Panc1 (cell line): ENCODE measurements at places on chromosomes 3 and 15. TPM values are rescaled to one million over a fixed set of nuclear protein-coding genes. Genes with fewer than 3 reads are reported as not detected.

Gene MESP1
- 6.4 TPM for total RNA-seq

Gene EFHB
- 0.46 TPM for total RNA-seq

Gene FGF12
- 0.51 TPM for total RNA-seq

DNA sequence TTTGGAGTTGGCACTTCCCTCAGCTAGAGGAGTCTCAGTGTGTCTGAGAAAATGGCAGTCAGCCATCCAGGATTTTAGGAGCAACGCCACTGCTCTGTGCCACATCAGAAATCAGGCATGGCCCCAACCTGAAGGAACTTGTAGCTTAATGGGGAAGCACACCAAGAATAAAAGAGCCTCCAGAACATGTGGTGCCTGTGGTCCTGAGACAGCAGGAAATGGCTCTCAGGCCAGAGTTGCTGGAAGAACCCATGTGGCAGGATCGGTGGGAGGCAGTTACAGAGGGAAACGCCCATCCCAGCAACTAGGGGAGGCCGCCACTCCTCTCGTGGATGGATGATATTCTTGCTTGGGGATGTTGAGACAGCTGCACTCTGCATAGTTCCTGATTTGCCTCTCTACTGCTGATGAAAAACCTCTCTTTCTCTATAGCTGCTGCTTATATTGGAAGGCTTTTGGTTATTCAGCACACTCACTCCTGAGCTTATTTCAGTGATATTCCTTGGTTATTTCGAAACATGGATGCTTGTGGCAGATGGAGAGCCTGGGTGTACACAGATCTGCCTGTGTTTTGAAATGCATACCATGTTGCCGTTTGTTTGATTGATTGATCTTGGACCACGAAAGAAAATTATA lies 52.4 kb downstream of the KLHL25 start:
- H3K27me3 ChIP-seq = no peaks in the 10 kb centered on the region
- no peak for DNase-seq
- no peak overlapping the region for H3K27ac ChIP-seq
- no peak overlapping the region for H3K4me3 ChIP-seq
- H3K36me3 ChIP-seq = peaks cover 14% of the 10 kb centered on the region; the same call in 1 of the 2 replicates

GRCh38 chr3:117553461-117553860 lies 843.9 kb downstream of the TUSC7 start:
- no peak for DNase-seq
- H3K27me3 ChIP-seq = no peaks in the 10 kb centered on the region
- no peak overlapping the region for H3K4me3 ChIP-seq
- no peaks in the 10 kb centered on the region for H3K4me1 ChIP-seq
- H3K27ac ChIP-seq = no peak overlapping the region
